Breast epithelium (tissue), 4 donors: ENCODE measurements at places on chromosomes 7 and 10.

DNA sequence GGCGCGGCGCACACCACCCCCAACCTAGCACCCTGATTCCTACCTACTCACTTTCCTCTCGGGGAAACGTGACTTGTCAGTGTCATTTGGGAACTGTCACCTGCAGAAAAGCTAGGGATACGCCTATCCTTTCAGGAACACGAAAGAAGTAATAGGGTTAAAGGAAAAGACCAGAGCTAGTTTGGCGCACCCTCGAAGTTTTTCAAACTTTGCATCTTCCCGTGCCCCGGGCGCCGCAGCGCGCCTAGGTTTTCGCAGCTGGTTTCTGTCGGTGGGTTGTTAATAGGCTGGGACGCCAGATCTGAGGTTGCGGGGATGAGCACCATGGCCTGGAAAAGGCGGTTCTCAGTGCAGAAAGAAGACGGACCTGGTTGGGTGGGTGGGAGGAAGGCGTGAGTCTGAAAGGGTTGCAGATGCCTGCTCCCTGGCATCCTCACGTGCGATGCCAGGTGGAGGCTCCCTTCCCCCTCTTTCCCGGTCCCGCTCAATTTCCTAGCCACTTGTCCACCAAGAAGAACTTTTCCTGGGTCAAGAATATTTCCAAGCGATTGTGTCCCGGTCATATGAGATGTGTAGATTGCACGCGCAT lies 568 bp upstream of the MEOX2 start:
- H3K36me3 ChIP-seq = no peaks in the 10 kb centered on the region
- H3K27ac ChIP-seq = peak overlapping the region; percentile 94
- no peak for DNase-seq
- peak overlapping the region; percentile 78 for H3K4me3 ChIP-seq
- H3K27me3 ChIP-seq = peaks cover 48% of the 10 kb centered on the region

DNA sequence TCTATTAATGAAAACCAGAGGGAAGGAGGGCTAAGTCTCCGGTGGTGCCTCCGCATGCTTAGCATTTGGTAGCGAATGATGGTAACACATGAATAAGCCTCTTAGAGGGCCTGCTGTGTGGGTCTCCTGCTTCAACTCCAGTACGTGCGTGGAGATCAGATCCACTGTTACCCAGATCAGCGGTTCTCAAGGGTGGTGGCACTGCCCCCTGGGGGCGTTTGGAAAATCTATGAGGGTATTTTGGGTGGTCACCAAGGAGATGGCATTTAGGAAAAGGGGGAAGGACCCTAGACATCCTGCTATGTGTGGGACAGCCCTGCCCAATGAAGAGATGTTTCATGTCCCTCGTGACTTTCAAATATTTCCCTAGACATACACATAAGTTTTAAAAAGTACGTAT lies 57.1 kb upstream of the TM9SF3 start:
- no peaks in the 10 kb centered on the region for H3K27me3 ChIP-seq
- H3K27ac ChIP-seq = no peak overlapping the region
- DNase-seq = no peak
- no peaks in the 10 kb centered on the region for H3K4me1 ChIP-seq

GRCh38 chr7:81768951-81769778 lies 682 bp downstream of the HGF start:
- H3K4me1 ChIP-seq = no peaks in the 10 kb centered on the region
- no peak for DNase-seq
- H3K4me3 ChIP-seq = peak overlapping the region; percentile 63
- H3K27ac ChIP-seq = peak overlapping the region; percentile 5

DNA sequence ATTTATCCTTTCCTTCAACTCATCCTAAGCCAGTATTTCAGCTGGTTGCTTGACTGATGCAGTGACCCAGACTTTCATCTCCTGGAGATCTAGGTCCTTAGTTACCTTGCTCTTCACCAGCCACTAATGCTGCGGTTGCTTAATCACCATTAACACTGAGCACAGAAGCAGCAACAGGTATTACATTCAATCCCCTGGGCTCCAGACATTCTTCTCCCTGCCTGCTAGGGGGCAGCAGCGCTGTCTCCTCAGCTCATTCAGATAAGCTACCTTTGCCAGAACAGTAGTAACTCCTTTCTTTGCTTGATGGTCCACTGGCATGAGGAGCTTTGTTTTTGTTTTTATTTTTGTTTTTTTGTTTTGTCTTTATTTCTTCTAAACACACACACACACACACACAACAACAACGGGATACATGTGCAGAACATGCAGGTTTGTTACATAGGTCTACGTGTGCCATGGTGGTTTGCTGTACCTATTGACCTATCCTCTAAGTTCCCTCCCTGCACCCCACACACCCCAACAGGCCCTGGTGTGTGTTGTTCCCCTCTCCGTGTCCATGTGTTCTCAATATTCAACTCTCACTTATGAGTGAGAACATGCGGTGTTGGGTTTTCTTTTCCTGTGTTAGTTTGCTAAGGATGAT lies 1043.2 kb upstream of the C7orf33 start:
- H3K36me3 ChIP-seq = no peaks in the 10 kb centered on the region
- no peaks in the 10 kb centered on the region for H3K27me3 ChIP-seq
- no peaks in the 10 kb centered on the region for H3K4me1 ChIP-seq
- no peak overlapping the region for H3K4me3 ChIP-seq
- no peak overlapping the region for H3K27ac ChIP-seq
- DNase-seq = no peak

- no peak overlapping the region for H3K4me3 ChIP-seq
- H3K27me3 ChIP-seq = no peaks in the 10 kb centered on the region
- no peaks in the 10 kb centered on the region for H3K36me3 ChIP-seq
- no peaks in the 10 kb centered on the region for H3K4me1 ChIP-seq
Observed at GRCh38 chr7:21355406-21355874, 72.4 kb upstream of the SP4 start.

DNA sequence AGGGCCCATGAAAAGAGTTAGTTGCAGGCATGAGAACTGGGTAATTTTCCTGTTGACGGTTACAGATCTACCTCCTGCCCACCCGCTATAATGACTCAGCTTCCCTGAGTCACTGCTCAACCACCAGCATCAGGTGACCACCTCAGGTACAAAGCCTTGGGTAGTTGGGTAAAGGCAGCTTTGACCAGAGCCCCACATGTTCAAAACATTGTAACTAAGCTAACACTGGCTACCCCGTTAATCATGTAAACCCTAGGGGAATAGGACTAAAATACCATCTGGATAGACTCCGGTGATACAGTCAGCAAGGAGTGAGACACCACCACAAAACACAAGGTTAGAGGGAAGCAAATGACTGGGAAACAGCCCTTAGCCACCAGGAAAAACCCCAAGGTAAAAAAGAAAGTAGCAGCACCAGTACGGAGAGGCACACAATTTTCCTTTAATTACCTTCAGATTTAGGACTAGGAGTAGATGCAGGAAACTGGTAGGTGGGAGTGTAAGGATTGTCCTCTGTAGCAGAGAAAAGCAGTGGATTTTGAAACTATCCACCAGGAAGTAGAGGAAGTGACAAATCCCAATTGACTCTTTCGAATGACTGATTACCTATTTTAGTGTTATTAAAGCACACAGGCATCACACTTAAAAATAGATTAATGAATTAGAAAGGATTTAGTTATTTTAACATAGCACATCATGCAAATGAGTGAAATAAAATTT lies 103.5 kb upstream of the PDLIM1 start:
- peaks cover 8% of the 10 kb centered on the region for H3K36me3 ChIP-seq
- no peaks in the 10 kb centered on the region for H3K4me1 ChIP-seq
- H3K4me3 ChIP-seq = no peak overlapping the region
- no peaks in the 10 kb centered on the region for H3K27me3 ChIP-seq

- H3K27me3 ChIP-seq = no peaks in the 10 kb centered on the region
- H3K36me3 ChIP-seq = no peaks in the 10 kb centered on the region
- H3K4me3 ChIP-seq = no peak overlapping the region
- no peaks in the 10 kb centered on the region for H3K4me1 ChIP-seq
Observed at GRCh38 chr7:55438085-55438756, 73.1 kb downstream of the LANCL2 start.

DNA sequence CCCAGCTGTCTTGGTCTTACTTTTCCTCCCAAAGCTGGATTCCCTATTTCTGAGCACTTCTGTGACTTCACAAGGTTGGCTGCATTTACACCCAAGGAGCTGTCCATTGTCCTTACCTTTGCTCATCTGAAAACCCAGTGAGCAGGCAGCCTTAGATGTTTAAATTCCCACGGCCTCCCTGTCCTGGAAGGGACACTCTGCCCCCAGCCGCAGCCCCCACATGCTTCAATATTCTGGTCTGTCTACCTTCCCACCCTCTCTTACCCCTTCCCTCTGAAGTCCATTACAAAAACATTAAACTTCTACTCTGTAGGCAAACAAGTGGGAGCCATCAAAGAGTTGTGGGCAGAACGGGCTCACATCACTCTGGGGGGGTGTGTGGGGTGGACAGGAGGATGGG lies 73.8 kb upstream of the EFCAB10 start:
- H3K4me1 ChIP-seq = no peaks in the 10 kb centered on the region
- H3K27ac ChIP-seq = peak overlapping the region; percentile 33
- H3K36me3 ChIP-seq = no peaks in the 10 kb centered on the region
- no peaks in the 10 kb centered on the region for H3K27me3 ChIP-seq
- DNase-seq = no peak

DNA sequence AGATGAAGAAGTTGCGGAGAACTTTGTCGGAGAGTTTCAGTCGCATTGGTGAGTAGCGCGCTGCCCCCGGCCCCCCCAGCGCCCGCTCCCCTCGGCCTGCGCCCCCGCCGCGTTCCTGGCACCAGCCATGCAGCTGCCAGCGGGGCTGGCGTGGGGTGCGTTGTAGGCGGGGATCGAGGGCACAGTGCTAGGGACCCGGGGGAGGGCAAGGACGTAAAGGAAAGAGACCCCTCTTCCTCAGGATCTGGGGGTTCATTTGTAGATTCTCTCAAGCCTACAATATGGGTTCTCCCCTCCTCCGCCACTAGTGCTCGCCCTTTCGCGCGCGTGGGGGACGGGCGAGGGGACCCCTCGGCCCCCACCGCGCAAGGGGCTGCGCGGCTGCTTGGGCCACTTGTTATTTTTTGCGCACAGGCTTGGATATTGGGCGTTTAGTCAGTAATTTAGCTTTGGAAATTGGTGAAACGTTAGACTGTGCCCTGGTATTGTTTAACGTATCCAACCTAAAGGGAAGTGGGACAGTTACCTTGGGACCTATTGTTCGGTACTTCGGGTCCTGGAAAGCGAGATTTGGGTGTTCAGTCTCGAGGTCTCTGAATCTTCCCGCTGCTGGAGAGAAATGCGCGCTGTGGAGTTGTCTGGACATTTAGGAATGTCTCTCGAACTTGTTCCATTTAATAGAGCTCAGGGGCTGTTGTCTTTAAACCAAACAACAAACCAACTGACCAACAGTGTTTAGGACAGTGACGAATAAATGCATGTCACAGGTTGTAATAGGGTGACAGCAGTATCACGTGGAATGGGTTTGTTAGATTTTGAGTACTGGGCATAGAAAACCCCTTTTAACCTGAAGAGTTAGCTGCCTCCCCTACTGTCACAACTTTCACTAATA lies 796 bp downstream of the CDK14 start:
- no peaks in the 10 kb centered on the region for H3K36me3 ChIP-seq
- no peaks in the 10 kb centered on the region for H3K27me3 ChIP-seq
- no peaks in the 10 kb centered on the region for H3K4me1 ChIP-seq
- peak overlapping the region; percentile 67 for H3K4me3 ChIP-seq
- no peak for DNase-seq

- no peak overlapping the region for H3K27ac ChIP-seq
- H3K4me3 ChIP-seq = no peak overlapping the region
- H3K36me3 ChIP-seq = no peaks in the 10 kb centered on the region
- H3K27me3 ChIP-seq = no peaks in the 10 kb centered on the region
- H3K4me1 ChIP-seq = no peaks in the 10 kb centered on the region
- no peak for DNase-seq
Observed at GRCh38 chr10:110175406-110175805, 32.0 kb upstream of the MXI1 start.
